ENCODE measurements at places on chromosomes 6 and 20. TPM values are rescaled to one million over a fixed set of nuclear protein-coding genes. Genes with fewer than 3 reads are reported as not detected.

GRCh38 chr20:62769346-62770071 lies 26.8 kb upstream of the MRGBP start:
- DNase-seq: no peak

Gene R3HDML
- total RNA-seq: not detected

GRCh38 chr6:13422681-13423221 lies 64.6 kb downstream of the GFOD1 start:
- no peak for DNase-seq

- DNase-seq: no peak
These were observed 5.1 kb upstream of the BPI start for GRCh38 chr20:38298768-38299288.

Gene SLCO4A1
- total RNA-seq: 7.4 TPM

DNA sequence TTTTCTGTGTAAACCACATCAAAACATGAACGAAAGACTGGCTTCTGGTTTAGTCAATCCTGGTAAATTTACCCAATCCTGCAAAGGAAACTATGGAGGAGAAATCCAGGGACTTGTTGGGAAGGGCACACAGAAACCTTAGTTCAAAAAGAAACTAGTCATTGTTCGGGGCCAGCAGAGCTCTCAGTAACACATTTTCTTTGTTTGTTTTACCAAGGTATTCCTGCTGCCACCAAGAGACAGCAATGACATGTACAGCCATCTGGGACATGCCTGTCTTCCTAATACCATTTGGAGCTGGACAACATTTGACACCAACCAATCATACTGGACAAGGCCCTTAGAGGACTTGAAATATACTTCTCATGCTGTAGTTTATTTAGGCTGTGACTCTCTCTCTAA lies 8.3 kb downstream of the OARD1 start:
- no peak for DNase-seq

GRCh38 chr6:91240878-91241603 lies 654.2 kb upstream of the MAP3K7 start:
- DNase-seq: no peak

- no peak for DNase-seq
These were observed 379.3 kb downstream of the MAFB start for GRCh38 chr20:40309731-40310130.

DNA sequence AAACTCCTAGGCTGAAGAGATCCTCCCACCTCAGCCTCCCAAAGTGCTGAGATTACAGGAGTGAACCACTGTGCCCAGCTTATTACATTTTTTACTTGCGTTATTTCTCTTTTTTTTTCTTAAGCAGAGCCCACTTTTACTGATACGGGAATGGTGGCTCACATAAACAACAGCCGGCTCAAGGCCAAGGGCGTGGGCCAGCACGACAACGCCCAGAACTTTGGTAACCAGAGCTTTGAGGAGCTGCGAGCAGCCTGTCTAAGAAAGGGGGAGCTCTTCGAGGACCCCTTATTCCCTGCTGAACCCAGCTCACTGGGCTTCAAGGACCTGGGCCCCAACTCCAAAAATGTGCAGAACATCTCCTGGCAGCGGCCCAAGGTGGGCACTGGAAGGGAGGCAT lies 10.5 kb downstream of the CAPN11 start:
- DNase-seq: no peak

Gene TCF21
- total RNA-seq: not detected

Gene MATN4
- total RNA-seq: not detected

Gene EPHA7
- not detected for total RNA-seq

- DNase-seq: no peak
These were observed 24.5 kb upstream of the TCP11 start for GRCh38 chr6:35165630-35166071.

GRCh38 chr6:43120944-43121913 lies 45.1 kb downstream of the PTK7 start:
- no peak for DNase-seq

Gene ADIG
- total RNA-seq: not detected

DNA sequence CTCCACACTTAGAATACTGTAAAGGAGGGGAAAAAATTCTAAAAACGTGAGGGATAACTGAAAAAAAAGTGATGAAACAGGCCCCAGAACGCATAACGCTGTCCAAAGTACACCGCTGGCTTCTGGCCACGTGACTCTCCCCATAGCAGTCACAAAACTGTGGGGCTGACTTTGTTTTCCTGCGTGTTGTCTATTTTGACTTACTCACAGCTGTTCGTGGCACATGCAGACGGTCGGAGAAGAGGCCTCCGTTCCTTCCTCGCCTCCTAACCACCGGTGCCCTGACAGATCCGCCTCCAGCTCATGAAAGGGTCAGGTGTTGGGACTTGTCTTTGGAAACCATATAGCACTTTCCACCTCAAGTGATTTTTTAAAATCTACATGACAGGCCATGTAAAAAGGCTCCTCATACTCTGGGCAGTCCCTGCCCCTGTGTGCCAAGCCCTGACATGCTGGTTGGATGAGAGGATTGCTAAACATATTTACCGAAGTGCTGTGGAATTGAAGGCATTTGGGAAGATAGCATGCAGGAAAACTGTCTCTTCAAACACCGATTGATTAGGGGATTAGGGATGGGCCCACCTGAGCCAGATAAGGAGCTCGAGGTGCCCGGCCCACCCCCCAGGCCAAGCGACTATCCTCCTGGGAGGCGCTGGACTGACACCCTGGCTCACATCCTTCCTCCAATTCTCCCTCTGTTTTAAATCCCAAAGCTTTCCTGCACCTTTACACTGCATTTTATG lies 54.8 kb downstream of the DACT2 start:
- no peak for DNase-seq

DNA sequence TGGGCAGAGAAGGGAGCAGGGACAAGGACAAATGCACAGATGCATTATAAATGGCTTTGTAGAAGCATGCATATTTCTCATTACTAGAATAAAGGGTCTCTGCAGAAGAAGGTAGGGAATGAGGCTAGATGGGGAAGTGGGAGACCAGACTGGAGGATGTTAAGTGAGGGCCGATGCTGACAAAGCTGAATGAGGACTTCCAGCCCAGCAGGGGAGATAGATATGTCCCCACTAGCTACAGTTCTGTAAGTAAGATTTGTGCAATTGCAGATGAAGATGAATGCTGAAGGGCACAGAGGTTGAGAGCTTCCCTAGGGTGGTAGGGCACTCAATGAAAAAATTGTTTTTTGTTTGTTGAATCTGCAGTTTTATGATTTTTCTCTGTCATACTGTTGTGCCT lies 16.9 kb downstream of the ADGRG6 start:
- DNase-seq: no peak

Gene SALL4
- not detected for total RNA-seq

- peak; percentile 67 for DNase-seq
These were observed at the start of gene PPP1R18 for GRCh38 chr6:30686009-30686907. TSS of gene PPP1R18 (minus strand) at chr6:30686645. CDS start at chr6:30686018, 627 bp downstream.

Gene NOTCH4
- 0.86 TPM for total RNA-seq

- no peak for DNase-seq
These were observed 1348.2 kb upstream of the GJE1 start for GRCh38 chr6:140784573-140784972.

GRCh38 chr20:33600981-33601380 lies 61.1 kb upstream of the C20orf144 start:
- DNase-seq: no peak

Gene GNAS-AS1
- 0.54 TPM for total RNA-seq

DNA sequence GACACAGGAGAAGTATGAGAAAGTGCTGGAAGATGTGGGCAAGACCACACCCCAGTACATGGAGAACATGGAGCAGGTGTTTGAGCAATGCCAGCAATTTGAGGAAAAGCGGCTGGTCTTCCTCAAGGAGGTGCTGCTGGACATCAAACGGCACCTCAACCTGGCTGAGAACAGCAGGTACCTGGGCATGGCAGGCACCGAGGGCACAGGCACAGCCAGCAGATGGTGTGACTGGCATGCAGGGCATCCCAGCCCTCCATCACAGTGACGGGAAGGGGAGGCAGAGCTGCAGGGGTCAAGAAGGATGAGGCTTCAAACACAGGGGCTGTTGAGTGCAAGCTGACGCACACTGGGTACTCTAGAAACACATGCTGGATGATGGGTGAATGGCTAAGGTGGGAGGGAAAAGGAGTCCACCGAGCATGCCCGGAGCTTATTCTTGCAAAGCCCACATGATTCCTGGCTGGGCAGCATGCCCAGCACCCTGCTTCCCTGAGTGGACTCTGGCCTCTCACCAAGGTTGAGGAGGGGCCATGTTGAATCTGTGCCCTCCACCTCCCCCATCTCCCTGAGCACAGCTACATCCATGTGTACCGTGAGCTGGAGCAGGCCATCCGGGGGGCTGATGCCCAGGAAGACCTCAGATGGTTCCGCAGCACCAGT lies 26.3 kb downstream of the SPDEF start:
- no peak for DNase-seq

- DNase-seq: no peak
These were observed 233.9 kb downstream of the PRL start for GRCh38 chr6:22062807-22063408.

Gene TRIM26
- total RNA-seq: 75.1 TPM

DNA sequence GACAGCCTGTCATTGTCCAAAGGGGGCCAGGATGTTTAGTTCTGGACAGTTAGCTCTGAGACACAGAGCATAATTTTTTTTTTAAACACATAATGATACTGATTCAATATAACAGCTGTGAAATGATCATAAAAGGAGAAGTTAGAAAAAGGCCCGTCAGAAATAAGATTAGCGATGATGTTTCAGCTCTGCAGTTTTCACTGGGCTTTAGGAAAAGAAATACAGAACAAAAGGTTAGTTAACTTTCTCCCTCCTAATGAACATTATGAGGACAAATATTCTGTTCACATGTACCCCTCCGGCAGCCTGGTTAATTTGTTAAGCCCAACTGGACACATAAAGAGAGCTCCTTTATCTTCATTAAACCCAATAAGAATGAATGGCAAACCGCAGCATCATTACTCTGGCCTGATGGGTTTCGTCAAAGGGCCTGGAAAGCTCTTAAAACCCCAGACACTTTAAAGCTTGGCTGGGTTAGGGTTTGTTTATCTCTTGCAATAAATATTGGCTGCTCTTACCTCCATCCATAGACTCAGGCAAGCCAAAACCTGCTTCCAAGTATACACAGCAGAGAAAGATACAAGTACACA lies 394.6 kb downstream of the KIF16B start:
- DNase-seq: no peak

- DNase-seq: no peak
These were observed 28.3 kb downstream of the BANF2 start for GRCh38 chr20:17728074-17728473.

- DNase-seq: no peak
These were observed 8.9 kb downstream of the DSP start for GRCh38 chr6:7550433-7550801.

GRCh38 chr6:104881964-104882668 lies 22.4 kb upstream of the HACE1 start:
- DNase-seq: no peak

DNA sequence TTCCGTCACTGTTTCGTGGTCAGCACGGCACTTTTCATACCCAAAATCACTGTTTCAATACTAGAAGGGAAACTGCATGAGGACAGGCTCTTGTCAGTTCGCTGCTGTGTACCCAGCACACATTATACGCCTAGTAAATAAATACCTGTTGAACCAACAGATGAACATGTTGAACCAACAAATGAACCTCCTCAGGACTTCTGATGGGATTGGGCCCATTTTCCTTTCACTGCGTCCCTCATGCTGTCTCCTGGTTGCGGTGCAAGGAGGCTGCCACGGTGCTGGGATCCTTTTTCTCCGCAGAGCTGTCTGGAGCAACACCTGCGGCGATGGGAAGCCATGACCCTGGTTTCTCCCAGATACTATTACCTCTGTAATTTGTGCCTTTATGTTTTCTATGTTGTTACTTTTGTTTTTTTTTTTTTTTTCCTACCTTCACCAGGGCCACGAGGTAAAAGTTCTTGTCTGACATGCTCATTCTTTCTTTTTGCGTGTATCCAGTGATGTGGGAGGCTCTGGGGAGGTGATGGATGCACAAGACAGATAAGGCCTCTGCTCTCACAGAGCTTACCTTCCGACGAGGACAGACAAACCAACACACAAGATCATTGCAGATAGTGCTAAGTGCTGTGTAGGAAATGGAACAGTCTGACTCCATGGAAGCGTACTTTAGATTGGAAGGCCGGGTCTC lies 1.1 kb downstream of the VAPB start:
- DNase-seq: no peak

GRCh38 chr6:47109281-47109680 lies 67.1 kb upstream of the ADGRF1 start:
- DNase-seq: no peak

DNA sequence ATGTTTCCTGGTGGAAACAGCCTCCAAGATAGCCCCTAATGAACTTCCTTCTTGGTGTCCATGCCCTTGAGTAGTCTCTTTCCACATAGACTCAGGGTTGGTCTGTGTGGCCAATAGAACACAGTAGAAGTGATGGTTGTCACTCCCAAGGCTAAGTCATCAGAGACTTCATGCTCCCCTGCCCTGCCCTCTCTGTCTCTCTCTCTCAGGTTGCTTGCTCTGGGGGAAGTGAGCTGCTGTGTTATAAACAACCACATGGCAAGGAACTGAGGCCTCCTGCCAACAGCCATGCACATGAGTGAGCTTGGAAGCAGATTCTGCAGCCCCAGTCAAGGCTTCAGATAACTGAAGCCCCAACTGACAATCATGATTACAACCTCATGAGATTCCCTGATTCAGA lies 85.3 kb upstream of the SLC22A16 start:
- DNase-seq: peak; percentile 30

DNA sequence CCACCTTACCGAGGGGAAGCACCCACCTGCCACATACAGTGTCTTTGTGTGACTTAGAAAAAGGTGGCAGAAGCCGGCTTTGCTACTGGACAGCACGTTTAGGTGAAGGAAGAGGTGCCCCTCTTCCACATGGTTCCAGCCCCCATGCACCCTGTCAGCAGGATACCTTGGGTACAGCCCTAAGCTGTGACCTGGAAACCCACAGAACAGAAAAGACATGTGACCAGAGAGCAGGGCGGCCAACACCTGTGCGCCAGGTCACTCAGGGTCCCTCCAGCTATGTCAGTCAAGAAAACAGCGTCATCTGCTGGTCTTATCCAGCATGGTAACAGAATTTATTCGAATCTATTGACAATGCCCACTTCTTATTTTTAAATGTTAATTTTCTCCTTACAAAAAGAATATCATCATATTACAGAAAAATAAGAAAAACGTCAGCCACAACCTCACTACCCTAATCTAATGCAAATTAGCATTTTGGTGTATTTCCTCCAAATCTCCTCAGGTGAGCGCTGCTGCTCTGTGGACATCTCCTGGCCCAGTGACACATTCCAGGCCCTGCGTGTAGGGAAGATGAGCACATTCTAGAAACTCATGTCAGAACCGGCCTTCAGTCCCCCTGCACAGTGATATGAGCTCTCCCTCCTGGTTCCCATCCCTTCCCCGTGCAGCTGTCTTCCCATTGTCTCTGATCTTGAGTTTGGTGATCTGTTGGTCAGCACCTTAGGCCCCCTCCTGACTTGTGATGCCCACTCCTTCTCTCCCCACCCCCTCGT lies 37.2 kb downstream of the GTF2H5 start:
- DNase-seq: no peak

- no peak for DNase-seq
These were observed 10.7 kb upstream of the CLPSL2 start for GRCh38 chr6:35765739-35766138.

Measured in CD4-positive, CD25-positive, alpha-beta regulatory T cell (primary cell).